HCEC 1CT (cell line): ENCODE measurements at places on chromosomes 6 and 20.
A peak's percentile ranks its signal among the peaks of the same experiment; 100 is the strongest.

- DNase-seq: no peak
These were observed 90.9 kb downstream of the CRYBG1 start for GRCh38 chr6:106451439-106451838.

- peak; percentile 65 for DNase-seq
These were observed 79.5 kb upstream of the MYL9 start for GRCh38 chr20:36461600-36462439.

DNA sequence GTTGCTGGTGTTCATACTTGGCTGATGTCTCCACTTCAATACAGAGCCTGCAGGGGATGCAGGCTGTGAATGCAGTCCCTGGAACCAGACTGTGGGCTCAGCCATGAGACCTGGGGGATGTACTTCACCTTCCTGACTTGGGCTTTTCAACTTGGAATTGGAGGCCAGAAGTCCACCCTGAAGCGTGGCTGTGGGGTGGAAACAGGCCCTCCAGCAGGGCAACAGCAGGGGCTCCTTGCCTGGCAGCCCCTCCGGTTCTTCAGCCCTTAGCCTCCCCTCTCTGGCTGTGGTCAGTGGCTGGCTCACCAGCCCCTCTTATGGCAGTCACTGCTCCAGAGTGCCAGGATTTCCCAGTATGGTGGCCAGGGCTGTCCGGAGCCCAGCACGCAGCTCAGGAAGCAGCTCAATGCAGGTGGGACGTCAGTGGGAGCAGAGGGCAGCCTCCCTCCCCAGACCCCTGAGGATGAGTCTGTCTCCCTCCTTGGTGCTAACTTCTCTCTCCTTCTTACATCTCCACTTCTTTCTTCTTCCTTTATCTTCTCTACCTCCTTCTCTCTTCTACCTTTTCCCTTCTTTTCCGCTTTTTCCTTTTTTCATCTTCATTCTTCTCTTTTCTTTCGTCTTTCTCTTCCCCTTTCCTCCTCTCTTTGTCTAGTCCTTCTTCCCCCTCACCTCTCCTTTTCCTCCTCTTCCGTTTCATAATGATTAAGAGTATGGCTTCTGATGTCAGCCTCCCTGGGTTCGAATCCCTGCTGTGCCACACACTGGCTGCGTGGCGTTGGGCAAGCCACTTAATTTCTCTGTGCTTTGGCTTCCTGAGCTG lies 45.3 kb downstream of the SLC52A3 start:
- DNase-seq: no peak

GRCh38 chr20:45934046-45934585 lies 367 bp upstream of the PCIF1 start:
- peak; percentile 30 for DNase-seq

- DNase-seq: no peak
These were observed 17.7 kb upstream of the CCDC167 start for GRCh38 chr6:37517411-37517812.

GRCh38 chr6:153312634-153313033 lies 181.6 kb upstream of the RGS17 start:
- peak; percentile 62 for DNase-seq

DNA sequence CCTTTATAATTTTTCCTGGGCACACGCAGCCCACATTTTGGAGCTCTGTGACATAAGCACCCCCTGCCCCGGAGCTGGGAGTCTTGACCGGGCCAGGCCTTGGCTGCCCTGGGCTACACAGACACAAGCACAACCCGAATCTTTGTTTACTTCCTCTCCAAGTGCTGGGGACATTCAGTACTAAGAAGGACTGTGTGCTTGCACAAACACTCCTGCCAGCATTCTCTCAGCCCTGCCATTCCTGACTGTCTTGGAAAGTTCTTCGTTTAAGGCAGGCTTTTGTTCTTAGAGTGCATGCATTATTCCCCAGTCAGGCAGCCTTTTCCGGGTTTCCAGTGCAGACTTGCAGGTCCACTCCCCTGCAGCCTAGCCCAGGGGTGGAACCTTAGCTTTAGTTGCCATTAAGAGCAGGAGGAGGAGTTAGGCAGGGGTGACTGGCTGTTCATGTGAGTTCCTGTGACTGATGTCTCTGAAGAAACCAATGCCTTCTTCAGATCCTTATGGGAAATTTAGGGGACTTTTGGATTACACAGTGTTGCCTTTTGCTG lies 28.6 kb downstream of the FOXO3 start:
- peak; percentile 61 for DNase-seq

DNA sequence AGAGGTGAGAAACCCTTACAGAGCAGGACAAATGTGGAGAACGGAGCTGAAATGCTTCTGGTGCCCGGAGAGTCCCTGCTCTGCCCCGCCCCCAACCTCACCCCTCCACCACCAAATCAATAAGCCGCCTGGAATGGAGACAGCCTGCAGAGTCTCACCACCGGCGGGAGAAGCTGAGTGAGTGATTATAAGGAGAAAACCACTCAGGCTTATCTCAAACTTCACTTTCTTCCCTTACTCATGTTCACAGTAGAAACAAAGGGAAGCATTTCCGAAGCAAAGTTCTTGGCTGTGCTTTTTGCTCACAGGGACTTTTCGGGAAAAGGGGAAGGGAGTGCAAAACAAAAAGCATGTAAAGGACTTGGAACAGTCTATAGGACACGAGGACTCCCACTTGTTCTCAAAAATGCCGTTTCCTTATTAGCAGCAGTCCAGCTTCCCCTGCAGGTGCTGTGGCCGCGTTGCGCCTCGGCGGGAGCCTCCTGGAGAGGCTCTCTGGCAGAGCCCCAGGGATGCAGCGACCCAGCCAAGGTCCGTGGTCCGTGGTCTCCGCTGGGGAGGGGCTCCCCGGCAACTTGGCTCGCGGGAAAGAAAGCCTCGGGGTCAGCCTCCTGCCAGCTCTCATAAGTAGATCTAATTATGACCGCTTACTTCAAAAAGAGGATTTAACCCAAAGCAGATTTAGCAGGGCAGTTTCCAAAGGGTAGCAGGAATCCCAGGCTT lies 64.8 kb upstream of the TMEM30A start:
- DNase-seq: no peak

DNA sequence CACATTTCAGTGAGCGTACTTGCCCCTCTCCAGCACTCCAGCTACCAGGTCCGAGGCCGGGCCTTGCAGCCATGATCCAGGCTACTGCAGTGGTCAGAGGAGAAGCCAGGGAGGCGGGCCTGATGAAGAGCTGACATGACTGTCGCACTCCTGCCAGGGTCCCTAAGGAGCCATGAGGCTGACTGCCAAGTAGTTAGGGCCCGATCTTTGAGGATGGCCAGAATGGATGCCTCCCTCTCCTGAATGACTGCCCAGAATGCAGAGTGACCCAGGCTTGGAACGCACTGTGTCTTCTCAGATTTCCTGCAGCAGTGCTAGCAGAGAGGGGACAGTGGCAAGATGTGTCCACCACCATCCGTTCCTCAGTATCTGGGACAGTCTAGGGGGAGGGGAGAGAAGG lies 24.7 kb upstream of the LRFN2 start:
- no peak for DNase-seq

GRCh38 chr6:133208183-133208755 lies 32.9 kb upstream of the EYA4 start:
- DNase-seq: no peak

DNA sequence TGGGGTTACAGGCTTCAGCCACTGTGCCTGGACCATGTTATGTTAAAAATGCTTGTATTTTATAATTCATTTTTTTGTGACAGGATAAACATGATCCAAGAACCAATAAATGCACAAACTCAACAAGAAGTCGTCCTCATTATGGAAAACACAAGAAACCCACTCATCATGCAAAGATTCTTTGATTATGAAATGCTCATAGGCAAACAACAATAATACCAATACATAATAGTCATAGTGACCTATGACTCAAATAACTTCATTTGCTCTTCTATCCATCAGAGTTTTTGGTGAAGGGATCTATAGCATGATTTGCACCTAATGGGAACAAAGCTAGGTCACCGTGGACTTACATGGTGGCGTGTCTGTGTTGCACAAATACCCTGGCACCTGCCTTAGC lies 217.1 kb upstream of the THEMIS start:
- peak; percentile 59 for DNase-seq

GRCh38 chr6:11126876-11127275 lies 15.4 kb upstream of the ERVFRD-1 start:
- DNase-seq: no peak

DNA sequence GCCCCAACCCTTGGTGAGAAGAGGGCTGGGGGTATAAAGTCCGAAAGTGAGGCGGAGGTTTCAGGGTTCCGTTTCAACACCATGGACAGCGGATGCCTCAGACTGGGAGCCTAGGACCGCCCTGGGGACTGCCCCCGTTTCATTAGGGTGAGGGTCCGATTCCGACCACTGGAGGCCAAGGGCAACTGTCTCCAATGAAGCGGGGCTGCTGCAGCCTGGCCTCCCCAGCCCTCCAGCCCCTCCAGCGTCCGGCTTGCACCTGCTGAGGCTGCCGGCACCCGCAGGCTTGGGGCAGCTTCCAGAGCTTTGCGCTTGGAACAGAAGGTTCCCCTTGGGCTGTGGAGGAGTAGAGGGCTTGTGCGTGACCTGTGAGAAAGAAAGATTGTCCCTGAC lies 39.9 kb downstream of the YTHDF1 start:
- no peak for DNase-seq

GRCh38 chr6:30821862-30822784 lies 62.2 kb upstream of the DDR1 start:
- DNase-seq: peak; percentile 39

DNA sequence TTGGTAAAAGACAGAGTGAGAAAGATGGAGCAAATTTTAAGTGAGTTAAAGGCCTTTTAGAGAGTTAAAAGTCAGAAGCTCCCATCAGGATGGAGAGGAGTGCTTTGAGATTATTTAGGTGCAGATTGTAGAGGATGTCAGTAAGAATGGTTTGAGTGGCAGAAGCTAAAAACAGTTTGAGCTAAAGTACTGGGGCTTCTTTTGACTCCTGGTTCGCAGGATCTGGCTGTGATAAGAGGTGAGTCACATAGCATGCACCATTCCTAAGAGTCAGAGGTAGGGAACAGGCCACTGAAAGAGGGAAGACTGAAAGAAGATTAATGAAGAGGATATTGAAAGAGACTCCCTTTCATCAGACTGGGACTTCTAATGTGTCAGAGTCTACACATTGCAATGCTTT lies 1047.9 kb upstream of the MAP3K7 start:
- no peak for DNase-seq

DNA sequence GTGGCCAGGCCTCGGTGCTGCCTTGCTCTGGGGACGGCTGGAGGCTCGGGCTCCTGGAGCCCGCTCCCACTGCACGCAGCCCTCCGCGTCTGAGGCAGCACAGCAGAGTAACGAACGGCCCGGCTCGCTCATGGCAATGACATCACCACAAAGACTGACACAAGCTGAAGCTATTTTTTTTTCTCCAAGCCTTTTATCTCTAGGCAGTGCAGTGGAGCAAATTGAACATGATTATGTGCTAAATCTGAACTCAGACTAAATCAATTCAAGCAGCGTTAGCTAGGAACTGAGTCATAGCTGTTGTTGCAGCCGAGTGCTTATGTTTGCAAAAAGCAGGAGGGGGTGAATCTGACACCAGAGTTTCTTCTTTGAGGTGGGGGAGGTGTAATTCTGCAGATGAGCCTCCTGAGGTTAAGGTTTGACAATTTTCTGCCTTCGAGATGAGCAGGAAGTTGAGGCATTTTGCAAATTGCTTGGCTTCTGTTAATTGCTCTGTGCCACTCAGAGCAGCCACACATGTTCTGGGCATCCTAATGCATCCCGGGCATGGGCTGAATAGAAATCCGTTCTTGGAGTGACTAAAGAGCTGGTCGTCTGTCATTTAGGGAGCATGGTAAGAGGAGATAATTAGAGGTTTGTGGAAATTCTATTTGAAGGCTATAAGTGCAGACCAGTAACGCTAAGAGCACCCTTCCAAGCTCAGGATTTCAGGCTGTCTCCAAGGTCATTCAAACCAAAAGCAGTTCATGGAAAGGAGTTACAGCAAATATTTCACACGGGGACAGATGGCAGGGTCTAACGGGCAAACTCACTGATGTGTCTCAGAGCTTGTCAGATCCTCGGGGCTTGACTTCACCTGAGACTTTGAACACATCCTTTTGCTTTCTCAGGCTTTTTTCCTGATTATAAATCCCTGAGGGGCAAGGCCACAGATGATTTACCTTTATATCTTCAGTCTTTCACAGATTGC lies 155.1 kb upstream of the ENPP5 start:
- peak; percentile 78 for DNase-seq

- no peak for DNase-seq
These were observed 197.6 kb downstream of the HDGFL1 start for GRCh38 chr6:22766979-22767378.

- DNase-seq: no peak
These were observed 109.2 kb upstream of the ADGRF1 start for GRCh38 chr6:47151232-47151898.

DNA sequence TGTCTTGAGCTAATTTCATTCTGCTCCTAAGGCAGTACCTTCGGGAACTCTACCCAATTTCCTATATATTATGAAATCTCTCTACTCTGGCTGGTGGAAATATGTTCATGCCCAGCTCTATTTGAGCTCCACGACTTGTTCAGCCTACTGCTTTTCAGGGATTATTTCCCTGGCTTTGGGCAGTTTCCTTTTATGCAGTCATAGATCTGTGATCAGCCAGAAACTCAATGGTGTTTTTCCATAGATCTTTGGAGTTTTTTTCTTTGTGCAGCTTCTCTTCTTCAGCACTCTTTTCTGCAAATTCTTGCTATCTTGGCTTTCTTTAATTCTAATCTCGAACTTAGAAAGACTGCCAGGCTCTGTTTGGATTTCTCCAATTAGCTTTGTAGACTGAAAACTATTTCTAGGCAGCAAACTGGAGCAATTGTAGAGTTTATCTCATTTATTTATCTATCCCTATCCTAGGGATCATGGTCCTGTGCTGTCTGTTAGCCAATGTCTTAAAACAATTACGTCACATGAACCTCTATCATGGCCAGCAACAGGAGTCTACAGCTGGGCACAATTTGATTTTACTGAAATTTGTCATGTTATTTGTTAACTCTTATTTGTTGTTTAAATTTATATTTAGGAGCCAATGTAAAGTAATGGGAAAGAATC lies 328.4 kb downstream of the BCKDHB start:
- no peak for DNase-seq

- no peak for DNase-seq
These were observed 28.7 kb downstream of the SLC22A16 start for GRCh38 chr6:110447761-110448160.

DNA sequence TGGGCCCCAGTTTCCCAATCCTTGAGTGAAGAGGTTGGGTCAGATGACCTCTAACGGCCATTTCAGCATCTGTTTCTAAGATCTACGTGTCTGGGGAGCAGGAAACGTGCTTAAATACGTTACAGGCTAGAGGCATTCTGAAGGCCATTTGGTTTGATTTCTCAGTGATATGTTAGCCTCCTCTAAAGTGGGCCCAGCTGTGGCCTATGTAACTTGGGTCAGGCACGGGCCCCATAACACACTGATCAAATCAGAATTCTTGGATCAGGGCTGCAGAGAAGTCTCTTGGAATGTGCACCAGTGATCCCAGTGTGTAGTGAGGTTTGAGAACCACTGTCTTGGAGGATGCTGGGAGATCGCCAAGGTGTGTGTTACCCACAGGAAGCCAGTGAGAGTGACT lies 36.1 kb upstream of the TGM3 start:
- DNase-seq: no peak

- peak; percentile 85 for DNase-seq
These were observed 262.9 kb downstream of the SOX4 start for GRCh38 chr6:21856456-21856825.

- peak; percentile 82 for DNase-seq
These were observed 4.3 kb downstream of the GABBR1 start for GRCh38 chr6:29628419-29629281.
